ENCODE measurements at places on chromosomes 5 and 9.

DNA sequence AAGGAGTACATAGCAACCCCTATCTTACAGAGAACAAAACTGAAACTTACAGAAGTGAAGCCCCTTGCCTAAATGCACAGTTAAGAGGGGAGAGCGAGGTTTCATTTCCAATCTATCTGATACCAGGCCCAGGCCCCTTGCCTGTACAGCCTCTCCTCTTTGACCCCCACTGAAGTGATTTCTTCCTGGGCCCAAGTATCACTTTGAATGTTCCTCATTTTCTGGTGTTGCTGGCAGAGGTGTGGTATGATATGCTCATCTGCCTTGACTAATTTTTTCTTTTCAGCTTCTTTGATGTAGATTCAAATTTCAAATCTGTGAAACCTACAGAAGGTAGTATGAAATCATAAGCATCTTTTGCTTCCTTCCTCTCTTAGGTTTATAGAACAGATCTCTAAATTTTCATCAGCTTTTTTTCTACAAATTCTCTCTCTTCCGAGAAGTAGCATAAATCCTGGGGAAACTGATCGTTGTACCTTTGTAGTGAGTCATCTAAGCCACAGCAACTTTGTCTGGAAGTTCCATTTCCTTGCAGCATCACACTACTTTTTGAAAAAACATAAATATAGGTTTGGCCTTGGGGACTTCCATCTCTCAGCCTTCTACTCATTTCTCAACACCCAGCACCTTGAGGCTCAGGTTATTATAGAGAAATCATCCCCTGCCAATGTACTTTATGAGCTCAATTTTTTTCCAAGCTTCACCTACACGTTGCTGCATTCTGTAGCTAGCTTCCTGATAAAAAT is 402.4 kb upstream of the PTGER4 start:
- DNase-seq = no peak

- no peak for DNase-seq
Observed at GRCh38 chr9:136163248-136163850, 41.6 kb downstream of the LHX3 start.

- DNase-seq = no peak
Observed at GRCh38 chr9:99362321-99362720, 140.2 kb downstream of the SEC61B start.

- no peak for DNase-seq
Observed at GRCh38 chr5:55763746-55764420, 26.0 kb downstream of the DDX4 start.
